Activated CD4-positive, alpha-beta T cell treated with anti-CD3 and anti-CD28 coated beads for 36 hours (primary cell): ENCODE measurements at places on chromosomes 13 and 19. TPM values are rescaled to one million over a fixed set of nuclear protein-coding genes. Genes with fewer than 3 reads are reported as not detected.

The TNFSF9 gene
- total RNA-seq: 0.57 TPM

GRCh38 chr19:51710163-51710562 lies 13.6 kb downstream of the HAS1 start:
- no peak for DNase-seq

- peak; percentile 42 for DNase-seq
These were observed 6.5 kb downstream of the NKPD1 start for GRCh38 chr19:45154064-45154827.

DNA sequence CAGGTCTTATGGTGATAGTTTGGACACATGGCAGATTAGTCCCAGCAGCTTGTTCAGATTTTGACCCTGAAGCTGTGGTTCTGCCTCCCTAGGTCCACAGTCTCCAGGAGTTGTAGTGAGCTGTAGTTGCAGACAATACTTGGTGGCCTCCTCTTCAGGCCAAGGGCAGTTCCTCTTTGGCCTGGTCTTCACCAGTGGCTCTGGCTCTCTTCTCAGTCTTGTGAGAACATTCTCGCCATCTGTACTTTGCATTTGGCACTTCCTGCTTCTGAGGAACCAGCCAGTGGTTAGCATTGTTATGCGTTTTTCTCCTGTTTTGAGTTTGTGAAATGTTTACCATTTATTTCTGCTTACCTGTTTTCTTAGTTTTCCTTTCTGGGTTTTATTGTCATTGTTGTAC lies 40.7 kb downstream of the PCCA start:
- no peak for DNase-seq

DNA sequence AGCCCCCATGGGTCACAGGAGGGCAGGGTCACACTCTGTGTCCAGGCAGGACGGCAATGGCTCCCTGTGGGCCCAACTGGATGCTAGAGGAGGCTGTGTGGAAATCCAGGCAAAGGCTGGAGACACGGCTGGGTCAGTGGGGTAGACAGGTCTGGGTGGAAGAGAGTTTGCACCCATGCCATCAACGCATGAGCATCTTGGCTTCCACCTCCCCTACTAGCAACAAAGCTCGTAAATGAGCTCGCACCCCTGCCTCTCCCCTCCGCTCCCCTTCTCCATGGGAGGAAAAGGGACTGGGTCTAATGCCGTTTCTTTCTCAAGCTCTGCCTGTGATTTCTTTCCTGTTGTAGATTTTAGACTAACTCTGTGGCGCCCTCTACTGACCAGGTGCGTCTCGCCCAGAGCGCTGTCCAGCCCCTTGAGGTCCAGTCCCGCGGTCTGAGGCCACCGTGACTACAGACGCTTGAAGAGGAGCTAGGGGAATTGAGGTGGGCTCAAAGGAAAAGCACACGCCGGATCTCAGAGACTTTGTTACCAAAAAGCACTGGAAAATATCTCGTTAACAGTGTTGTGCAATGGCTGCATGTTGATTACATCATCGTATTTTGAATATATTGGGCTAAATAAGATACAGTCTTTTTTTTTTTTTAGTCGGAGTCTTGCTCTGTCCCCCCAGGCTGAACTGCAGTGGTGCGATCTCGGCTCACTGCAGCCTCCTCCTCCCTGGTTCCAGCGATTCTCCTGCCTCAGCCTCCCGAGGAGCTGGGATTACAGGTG lies 50.7 kb upstream of the USP29 start:
- peak; percentile 40 for DNase-seq

DNA sequence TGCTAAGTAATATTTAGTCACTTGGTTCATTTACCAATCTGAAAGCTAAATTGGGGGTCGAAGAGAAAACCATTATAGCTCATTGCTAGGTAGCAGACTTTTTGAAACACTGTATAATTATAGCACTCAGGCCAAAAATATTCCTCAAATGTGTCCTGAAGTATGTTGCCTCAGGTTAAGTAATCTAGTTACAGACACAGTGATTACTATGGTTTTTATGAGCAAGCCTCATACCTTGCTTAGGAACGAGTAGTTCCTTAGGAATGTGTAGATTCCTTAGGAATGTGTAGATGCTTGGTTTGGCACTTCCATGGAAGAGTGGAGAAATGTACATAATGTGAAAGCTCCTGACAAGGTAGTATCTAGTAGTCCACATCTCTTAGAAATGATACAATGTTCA lies 387.5 kb downstream of the LMO7 start:
- no peak for DNase-seq

DNA sequence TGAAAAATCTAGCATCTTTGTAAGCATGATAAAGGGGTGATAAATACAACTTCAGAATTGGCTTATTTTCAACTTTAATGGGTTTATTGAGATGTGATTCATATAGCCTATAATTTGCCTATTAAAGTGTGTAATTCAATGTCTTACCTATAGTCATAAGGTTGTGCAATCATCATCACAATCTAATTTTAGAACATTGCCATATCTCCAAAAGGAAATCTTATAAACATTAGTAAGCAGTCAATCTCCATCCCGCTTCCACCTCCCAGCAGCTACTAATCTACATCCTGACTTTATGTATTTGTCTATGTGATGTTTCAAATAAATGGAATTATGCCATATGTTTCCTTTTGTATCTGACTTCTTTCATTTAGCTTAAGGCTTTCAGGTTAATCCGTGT lies 145.2 kb upstream of the KLHL1 start:
- DNase-seq: no peak

- no peak for DNase-seq
These were observed 62.0 kb upstream of the C1QTNF9B start for GRCh38 chr13:23959231-23959862.

DNA sequence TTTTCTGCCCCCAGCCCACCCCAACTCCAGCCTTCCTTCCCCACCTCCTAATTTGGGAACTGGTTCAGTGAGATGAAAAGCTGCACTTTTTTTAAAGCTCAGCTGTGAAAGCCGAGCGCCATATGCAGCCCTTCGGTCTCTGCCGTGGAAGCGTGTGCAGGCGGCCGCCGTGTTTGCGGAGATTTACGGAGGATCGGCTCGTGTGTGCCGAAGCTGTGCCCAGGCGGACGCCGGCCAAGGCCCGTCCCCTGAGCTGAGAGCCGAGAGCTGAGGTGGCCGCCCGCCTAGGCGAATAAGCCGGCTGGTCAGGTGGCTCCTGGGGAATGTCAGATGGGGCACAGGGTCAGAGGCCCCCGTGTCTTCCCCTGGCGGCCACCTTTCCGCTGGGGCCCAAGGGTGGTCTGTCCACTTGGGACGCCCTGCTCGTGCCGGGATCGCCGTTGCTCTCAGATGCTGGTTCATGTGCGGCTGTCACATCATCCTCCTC lies 78.7 kb downstream of the ZNF536 start:
- DNase-seq: no peak

DNA sequence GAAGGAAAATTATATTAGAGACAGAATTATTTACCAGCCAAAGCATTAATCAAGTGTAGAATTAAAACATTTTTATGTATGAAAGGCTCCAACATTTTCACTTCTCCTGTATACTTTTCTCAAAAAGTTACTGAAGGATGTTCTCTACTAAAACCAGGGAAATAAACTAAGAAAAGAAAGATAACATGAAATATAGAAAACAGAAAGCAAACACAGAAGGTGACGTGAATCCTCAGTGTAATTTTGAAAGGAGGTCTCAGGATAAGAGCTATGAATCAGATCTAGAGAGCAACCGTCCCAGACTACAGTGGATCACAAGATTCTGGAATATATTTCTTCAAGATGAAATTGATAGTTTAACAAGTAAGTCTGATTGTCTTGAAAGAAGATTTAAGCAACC lies 144.5 kb downstream of the CYSLTR2 start:
- no peak for DNase-seq

The ZNF490 gene
- 7.7 TPM for total RNA-seq

GRCh38 chr19:18108897-18109296 lies 11.3 kb downstream of the MAST3 start:
- DNase-seq: no peak

DNA sequence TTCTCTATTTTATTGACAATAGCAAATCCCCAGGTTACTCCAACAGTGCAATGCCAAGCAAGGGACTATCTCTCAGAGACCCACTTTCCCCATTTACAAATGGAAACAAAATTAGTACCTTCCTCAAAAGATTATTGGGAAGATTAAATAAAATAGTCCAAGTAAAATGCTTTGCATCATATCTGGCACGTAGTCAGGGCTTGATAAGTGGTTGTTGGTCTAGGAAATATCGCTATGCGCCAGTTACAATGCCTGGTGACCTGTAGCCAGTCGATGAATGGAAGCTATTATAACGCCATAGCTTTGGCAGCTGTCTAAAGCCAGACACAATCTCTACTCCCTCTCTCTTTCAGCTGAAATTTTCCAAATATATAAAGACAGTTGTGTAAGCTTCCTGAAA lies 220.3 kb downstream of the RAP2A start:
- DNase-seq: no peak

DNA sequence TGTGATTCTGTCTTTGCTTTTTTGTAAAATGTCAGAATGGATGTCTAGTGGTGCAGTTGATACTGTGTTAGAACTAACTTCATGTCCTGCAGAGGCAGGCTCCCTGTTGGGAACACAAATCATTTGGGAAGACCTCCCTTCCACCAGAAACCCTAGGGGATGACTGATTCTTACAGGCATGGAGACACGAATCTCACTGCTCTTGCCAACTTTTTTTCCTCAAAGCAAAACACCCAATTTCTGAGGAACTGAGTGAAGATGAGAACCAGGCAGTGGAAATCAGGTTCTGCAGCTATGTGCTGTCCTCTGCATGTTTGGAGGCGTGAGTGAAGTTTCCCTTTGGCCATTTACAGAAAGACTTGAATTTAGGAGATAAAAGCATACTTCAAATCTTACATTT lies 87.5 kb upstream of the CSNK1A1L start:
- DNase-seq: no peak

GRCh38 chr13:49400755-49401659 lies 42.9 kb downstream of the CAB39L start:
- no peak for DNase-seq

GRCh38 chr19:10334588-10335351 lies 1.4 kb upstream of the RAVER1 start:
- DNase-seq: peak; percentile 77

The ZNF723 gene
- not detected for total RNA-seq

DNA sequence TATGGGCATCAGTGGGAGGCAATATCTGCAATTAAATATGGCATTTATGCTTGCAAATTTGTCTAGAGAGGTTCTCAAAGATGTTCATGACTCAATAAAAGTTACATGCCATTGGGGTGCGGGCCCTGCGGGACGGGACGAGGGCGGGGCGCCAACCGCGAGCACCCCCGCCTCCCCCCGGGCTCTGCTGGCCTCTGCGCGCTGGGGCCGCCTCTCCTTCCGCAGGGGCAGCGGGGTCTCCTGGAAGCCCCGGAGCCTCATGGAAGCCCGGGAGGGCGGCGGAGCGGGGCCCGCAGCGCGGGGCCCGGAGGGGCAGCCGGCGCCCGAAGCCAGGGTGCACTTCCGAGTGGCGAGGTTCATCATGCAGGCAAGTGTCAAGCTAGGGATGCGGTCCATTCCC lies 179.2 kb downstream of the TPTE2 start:
- no peak for DNase-seq

DNA sequence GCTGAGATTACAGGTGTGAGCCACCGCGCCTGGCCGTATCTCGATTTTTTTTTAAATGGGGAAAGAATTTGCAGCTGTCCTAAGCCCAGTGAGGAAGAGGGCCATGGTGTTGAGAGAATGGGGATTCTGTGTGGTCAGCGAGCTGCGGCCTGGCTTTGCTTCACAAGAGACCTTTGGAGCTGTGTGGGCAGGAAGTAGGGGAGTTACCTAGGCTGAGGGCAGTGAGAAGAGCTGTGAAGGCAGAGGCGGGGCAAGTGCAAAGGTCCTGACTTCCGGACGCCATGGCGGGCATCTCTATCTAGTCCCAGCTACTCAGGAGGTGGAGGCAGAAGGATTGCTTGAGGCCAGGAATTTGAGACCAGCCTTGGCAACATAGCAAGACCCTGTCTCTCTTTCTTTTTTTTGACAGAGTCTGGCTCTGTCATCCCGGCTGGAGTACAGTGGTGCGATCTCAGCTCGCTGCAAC lies 4.9 kb downstream of the AP2A1 start:
- DNase-seq: no peak

DNA sequence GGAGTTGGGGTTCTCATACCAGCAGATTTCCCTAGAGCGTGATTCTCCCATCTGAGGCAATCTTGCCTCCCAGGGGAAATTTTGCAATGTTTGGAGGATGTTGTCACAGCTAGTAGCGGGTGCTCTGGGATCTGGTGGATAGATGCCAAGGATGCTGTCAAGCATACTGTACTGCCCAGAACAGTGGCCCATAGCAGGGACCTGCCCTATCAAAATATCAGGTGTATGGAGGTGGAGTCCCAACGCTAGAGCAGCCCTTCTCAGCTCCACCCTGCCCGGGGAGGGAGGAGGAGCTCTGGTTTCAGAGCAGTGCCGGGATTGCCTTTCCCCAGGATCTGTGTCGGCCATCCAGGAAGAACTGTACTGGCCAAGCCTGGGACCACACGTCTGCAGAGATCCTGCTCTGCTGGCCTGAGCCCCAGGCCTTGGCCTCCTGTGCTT lies 10.9 kb upstream of the QTRT1 start:
- DNase-seq: no peak

The B9D2 gene
- 4.0 TPM for total RNA-seq

The TRIP10 gene
- total RNA-seq: 45.1 TPM

The FXYD3 gene
- total RNA-seq: not detected

- DNase-seq: no peak
These were observed 1.5 kb downstream of the GPR18 start for GRCh38 chr13:99256709-99257108.

DNA sequence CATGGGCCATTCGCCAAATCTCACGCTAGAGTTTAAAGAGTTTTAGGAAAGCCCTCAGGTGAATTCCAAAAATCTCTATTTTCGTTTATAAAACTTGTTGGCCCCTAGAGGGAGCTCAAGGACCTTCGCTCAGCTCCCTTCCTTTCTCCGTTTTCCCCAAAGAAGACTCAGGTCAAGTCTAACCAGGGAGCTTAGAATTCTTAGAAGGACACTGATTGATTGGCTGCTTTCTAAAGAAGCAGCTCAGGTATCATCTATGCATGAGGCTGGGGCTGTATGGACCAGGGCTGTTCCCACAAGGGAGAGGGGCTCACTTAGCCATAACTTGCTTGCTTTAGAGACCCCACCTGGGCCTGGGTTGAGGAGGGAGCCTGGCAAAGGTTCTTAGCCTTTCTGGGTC lies 20.5 kb downstream of the DZIP1 start:
- peak; percentile 32 for DNase-seq

- no peak for DNase-seq
These were observed 604.4 kb upstream of the SPRY2 start for GRCh38 chr13:80945328-80945727.

- DNase-seq: no peak
These were observed 15.9 kb downstream of the ZNF83 start for GRCh38 chr19:52622261-52622660.
